ENCODE measurements at places on chromosomes 5 and 9.

DNA sequence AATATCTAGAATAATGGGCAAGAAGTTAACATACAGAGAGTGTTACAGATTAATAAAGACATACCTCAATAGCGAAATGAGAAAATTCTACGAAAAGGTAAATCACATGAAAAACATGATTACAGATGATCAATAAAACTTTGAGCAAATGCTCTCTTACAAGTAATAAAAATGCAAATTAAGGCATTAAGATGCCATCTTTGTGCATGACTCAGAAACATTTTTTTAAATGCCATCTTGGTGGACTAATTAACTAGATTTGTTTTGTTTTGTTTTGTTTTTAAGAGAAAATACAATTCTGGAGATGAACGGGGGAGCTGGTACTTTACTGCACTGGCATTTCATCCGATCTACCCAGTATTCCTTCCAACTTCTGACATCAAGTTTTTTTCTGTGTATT lies 130.2 kb downstream of the SUSD1 start:
- DNase-seq, result no peak

DNA sequence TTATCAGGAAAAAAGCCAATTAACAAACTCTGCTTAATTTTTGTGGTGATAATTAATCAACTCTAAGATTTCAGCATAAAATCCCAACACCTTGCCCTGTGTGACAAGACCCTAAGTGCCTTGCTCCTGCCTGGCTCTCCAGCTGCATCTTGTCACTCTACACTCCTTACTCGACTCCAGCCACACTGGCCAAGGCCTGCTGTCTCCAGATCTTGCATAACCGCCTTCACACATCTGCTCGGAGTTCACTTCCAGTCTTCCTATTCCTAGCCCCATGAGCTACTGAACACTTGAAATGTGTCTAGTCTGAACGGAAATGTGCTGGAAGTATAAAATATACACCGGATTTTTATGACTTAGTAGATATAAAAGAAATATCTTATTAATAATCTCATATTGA lies 259.6 kb downstream of the EPB41L4A start:
- DNase-seq, result no peak

DNA sequence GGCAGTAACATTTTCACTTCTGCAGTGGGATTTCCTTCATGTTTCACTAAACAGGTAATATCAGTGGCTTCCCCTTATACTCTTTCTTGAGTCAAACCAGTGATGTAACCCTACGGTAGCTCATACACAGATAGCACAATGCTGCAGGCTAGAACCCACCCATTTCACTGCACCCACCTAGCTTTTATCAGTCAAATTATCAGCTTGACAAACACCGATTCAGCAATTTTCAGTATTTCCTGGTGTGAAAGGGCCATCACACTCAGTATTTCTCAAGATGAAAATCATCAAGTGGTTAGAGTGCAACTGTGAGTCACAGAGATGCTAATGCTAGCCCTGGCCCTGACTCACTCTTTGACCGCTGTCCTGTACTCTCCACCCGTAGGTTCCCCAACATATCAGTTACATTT lies 242.3 kb upstream of the PTGER4 start:
- peak; percentile 63 for DNase-seq

DNA sequence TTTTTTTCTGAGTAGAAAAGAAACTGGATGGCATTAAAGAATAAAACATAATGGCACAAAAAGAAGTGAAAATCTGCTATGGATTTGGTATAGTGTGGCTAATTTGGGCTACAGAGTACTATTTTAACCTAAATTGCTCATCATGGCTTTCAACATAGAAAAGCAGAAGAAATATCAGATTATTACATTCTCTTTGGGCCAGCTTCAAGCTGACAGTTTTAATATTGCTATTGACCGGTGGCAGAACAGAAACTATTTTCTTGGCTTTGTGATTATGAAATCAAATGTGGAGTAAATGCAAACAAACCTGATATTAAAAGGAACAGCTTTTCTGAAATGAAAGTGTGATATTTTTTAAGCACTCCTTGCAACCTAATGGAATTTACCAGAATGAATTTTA lies 301.5 kb downstream of the EPB41L4A start:
- no peak for DNase-seq

- peak; percentile 1 for DNase-seq
Observed at GRCh38 chr9:131254626-131255025, 21.7 kb downstream of the FAM78A start.

GRCh38 chr5:71679714-71680113 lies 39.4 kb upstream of the CARTPT start:
- no peak for DNase-seq

DNA sequence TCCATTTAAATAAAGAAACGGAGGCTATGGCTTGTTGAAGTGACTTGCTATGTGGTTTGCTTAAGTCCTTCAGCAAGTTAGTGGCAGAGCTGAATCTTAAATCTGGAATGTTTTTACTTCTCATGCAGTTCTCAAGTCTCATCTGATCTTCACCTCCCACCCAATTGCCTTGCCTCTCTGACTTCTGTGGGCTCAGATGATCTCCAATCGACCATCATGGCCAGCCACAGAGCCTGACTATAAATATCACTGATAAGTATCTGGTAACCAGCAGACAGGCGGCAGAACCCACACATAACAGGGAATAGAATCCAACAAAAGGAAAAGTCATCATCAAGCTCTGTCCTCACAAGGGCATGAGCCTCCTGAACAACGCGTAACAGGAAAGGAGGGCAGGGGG lies 149.9 kb downstream of the FAM114A2 start:
- no peak for DNase-seq

- no peak for DNase-seq
Observed at GRCh38 chr5:107594253-107595045, 76.3 kb downstream of the EFNA5 start.

DNA sequence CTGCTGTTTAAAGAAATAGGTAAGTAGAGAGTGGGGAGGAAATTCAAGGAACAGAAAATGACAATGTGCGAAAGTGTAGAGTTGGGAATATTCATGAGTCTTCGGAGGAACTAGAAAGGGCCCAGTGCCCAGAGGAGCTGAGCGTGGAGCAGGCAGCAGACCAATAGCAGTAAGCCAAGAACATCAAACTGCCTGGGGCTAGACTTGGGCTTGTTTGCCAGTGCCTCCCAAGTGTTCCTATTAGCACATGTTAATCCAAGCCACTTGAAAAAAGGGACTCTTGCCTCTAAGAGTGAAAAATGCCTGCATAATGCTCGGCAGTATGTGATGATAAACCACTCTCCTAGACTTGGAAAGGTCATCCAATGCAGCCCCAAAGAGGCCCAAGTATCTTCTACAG lies 1.2 kb upstream of the TAL2 start:
- DNase-seq, result no peak

- DNase-seq, result no peak
Observed at GRCh38 chr5:62059960-62060359, 246.0 kb upstream of the KIF2A start.

DNA sequence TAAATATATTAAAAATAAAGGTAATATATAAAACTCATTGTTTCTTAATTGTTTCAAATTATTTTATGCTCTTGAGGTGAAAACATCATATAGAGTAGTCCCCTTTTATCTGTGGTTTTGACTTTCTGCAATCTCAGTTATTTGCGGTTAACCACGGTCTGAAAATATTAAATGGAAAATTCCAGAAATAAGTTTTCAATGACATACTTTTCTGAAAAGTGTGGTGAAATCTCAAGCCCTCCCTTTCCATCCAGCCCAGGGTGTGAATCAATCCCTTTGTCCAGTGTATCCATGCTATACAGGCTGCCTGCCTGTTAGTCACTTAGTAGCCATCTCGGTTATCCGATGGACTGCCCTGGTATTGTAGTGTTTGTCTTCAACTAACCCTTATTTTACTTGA lies 546.7 kb upstream of the DMAC1 start:
- no peak for DNase-seq

DNA sequence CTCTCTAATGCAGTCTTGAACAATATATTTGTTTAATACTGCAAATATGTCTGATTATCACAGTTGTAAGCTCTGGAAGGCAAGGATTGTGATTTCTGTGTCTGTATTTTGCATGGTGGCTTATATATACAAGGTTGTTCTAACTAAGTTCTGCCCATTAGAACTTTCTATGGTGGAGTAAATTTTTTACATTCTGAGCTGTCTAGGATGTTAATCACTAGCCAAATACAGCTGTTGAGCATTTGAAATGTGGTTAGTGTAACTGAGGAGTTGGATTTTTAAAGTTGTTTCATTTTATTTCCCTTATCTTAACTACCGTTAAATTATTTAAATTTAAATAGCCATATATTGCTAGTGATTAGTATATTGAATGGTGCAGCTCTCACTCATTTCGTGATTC lies 64.3 kb upstream of the DMRTA1 start:
- DNase-seq, result no peak

- DNase-seq, result no peak
Observed at GRCh38 chr5:149550268-149550583, 1.0 kb downstream of the CSNK1A1 start.

DNA sequence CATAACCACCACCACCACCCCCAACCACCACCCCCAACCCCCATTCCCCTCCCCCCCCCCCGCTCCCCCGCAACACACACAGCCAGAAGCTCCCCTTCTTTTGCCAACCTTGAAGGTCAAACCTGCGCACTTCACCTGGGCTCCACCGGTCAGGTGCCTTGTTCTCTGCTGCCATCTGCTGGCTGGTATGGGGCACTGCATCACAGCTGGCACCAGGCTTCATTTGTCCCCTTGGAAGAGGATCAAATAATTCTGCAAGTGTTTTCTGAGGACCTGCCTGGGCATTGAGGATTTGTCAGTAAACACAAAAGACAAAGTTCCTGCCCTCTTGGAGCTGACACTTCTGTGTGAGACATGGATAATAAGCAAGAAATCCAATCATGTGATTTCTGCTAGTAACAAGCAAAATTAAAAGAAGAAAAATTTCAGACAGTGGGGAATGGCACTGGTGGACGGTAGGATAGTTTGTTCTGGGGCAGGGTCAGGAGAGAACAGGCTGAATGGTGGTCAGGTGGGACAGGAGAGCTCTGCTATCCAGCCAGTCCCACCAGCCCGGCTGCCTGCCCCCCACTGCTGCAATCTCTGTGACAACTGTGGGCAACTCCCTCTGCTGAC lies 55.6 kb upstream of the LMX1B start:
- peak; percentile 76 for DNase-seq

Data from activated CD8-positive, alpha-beta T cell treated with anti-CD3 and anti-CD28 coated beads for 36 hours (primary cell).